ENCODE measurements at places on chromosomes 7 and 10. TPM values are rescaled to one million over a fixed set of nuclear protein-coding genes. Genes with fewer than 3 reads are reported as not detected.

DNA sequence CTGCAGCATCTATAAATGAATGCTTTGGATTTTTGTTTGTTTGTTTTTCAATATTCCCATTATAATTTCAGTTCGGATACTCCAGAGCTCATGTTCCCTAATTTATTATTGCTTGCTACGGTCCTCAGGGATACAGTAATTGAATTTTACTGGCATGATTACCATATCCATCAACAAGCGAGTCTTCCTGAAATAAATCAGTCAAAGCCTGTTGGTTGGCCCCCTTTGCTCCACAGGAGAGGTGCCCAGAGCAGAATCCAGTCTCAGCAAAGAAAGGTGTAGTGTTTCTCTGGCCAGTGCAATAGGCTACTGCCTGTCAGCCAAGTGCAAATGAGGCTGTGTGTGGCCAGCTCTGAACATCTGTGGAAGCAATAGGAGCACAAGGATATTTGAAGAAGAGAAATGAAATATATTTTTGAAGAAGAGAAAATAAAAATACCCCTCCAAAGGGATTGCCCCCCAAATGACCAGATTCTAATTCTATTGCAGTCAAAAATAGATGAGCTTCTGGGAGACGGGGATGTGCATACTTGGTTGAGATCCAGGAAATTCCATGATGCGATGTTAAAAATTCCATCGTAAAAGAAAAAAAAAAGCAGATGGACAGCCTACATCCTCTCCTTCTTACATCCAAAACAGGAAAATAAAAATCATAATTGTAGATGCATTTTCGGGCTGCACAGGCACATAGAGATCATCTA is 18.1 kb downstream of the TRIL start:
- H3K36me3 ChIP-seq = no peaks in the 10 kb centered on the region
- peaks cover 31% of the 10 kb centered on the region for H3K4me1 ChIP-seq
- no peak overlapping the region for H3K4me3 ChIP-seq
- H3K27ac ChIP-seq = no peak overlapping the region
- H3K27me3 ChIP-seq = no peaks in the 10 kb centered on the region

- DNase-seq = no peak
- H3K27me3 ChIP-seq = peaks cover 22% of the 10 kb centered on the region
- no peak overlapping the region for H3K27ac ChIP-seq
- H3K36me3 ChIP-seq = no peaks in the 10 kb centered on the region
- H3K4me3 ChIP-seq = no peak overlapping the region
Measured at GRCh38 chr7:22725585-22725984, 1.4 kb upstream of the IL6 start.

DNA sequence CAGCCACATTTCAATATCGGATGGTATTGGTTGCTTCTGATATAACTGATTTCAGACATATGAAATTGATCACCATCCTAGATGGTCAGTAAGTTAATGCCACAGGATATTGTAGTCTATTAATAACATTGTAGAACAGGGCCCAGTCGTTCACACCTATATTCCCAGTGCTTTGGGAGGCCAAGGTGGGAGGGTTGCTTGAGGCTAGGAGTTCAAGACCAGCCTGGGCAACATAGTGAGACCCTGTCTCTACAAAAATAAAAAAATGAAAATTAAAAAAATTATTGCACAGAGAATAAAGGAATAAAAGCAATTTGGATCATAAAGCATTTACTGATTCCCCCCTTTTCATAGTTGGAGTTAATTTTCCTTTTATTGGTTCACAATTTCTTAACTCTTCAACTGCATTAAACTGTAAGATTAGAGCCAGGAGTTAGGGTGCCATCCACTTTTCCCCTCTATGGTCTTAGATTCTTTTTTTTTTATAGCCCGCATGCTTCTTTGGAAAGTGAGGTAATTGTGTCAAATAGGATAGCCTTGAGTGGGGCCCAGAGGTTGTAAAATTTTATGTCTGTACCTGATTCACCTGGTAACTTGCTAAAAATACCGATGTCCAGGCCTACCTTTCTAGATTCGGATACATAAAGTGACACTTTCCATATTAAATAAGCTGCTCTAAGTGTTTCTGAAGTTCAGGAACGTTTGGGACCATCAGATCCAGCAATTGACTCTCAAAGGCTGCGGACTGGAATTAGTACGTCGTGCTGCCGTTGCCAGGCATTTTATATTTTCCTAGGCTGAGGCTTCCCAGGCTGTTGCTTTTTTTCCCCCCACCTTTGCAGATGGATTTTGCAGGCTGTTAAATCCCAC is 24.7 kb downstream of the ADK start:
- H3K36me3 ChIP-seq = no peaks in the 10 kb centered on the region
- H3K27me3 ChIP-seq = no peaks in the 10 kb centered on the region
- peak overlapping the region; percentile 98 for H3K27ac ChIP-seq
- no peak for DNase-seq
- H3K4me1 ChIP-seq = peaks cover 15% of the 10 kb centered on the region

- no peaks in the 10 kb centered on the region for H3K36me3 ChIP-seq
- H3K4me1 ChIP-seq = no peaks in the 10 kb centered on the region
- no peak overlapping the region for H3K4me3 ChIP-seq
- no peak overlapping the region for H3K27ac ChIP-seq
- DNase-seq = no peak
Measured at GRCh38 chr7:27684491-27684890, 21.8 kb upstream of the HIBADH start.

DNA sequence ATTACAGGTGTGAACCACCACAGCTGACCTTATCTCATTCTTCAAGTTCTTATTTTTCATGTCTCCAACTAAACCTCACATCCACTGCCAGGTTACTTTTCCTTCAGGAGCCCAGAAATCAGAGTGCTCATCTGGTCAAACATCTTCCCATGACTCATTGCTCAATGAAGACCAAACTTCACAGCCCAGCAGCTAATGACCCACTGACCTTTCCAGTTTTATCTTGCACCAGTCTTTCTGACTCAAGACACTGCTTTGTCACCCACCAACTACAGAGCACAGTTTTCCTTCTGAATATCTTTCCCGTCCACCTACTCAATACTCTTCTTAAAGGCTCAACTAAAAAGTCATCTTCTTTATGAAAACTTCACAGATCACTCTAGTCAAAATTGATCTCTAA is 245.1 kb downstream of the CHCHD3 start:
- no peak for DNase-seq
- peak overlapping the region; percentile 41 for H3K27ac ChIP-seq
- H3K36me3 ChIP-seq = peaks cover 13% of the 10 kb centered on the region
- H3K4me1 ChIP-seq = no peaks in the 10 kb centered on the region
- no peaks in the 10 kb centered on the region for H3K27me3 ChIP-seq

DNA sequence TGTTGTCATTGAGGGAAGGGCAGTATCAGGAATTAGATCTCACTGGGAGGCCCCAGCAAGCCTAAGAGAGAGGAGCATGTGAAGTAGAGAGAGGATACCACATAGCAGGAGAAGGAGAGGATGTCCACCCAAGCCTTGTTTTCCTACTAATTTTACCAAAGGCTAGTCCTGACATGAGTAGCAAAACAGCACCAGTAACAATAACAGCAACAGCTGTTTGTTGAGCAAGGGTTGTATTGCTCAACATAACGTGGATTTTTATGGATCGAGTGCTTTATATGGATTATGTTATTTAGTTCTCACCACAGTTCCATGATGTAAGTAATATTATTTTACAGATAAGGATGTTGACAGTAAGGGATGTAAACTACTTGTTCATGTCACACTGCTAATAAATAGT is 135.2 kb upstream of the DLX6 start:
- H3K27me3 ChIP-seq = no peaks in the 10 kb centered on the region
- no peaks in the 10 kb centered on the region for H3K36me3 ChIP-seq
- H3K4me1 ChIP-seq = no peaks in the 10 kb centered on the region
- no peak for DNase-seq

DNA sequence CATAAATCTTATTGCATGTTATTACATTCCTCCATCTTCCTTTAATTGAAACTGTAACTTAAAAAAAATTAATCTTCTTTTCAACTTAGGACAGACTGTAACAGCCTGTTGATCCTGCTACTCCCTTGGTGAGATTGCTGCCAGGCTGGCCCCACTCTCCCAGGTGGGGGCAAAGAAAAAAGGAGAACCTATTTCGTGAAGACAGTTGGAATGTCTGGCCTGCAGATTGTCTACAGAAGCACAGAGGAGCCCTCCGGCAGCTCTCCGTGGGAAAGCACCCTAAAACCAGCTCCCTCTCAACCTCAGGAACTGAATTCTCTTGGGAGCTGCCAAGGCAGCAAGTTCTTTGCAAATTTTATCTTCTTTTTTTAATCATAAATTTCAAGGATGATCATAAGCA is 32.8 kb downstream of the GRB10 start:
- peaks cover 4% of the 10 kb centered on the region for H3K4me1 ChIP-seq
- no peak for DNase-seq
- H3K27me3 ChIP-seq = no peaks in the 10 kb centered on the region
- H3K4me3 ChIP-seq = no peak overlapping the region

GRCh38 chr10:34294137-34294536 is 521.0 kb downstream of the PARD3 start:
- no peak overlapping the region for H3K4me3 ChIP-seq
- H3K27me3 ChIP-seq = no peaks in the 10 kb centered on the region
- H3K36me3 ChIP-seq = peaks cover 7% of the 10 kb centered on the region
- no peak for DNase-seq
- peaks cover 33% of the 10 kb centered on the region for H3K4me1 ChIP-seq

- H3K36me3 ChIP-seq = peaks cover 2% of the 10 kb centered on the region
- peaks cover 7% of the 10 kb centered on the region for H3K4me1 ChIP-seq
- no peaks in the 10 kb centered on the region for H3K27me3 ChIP-seq
- DNase-seq = no peak
- H3K4me3 ChIP-seq = no peak overlapping the region
Measured at GRCh38 chr7:90191648-90192047, 19.9 kb upstream of the STEAP2 start.

- H3K27me3 ChIP-seq = peaks cover 15% of the 10 kb centered on the region
- peaks cover 9% of the 10 kb centered on the region for H3K4me1 ChIP-seq
- no peak for DNase-seq
- H3K27ac ChIP-seq = no peak within 1 kb of the TSS
- H3K36me3 ChIP-seq = no peaks in the 10 kb centered on the region
Measured at GRCh38 chr10:48274636-48275035, at the start of gene FRMPD2. FRMPD2 (minus strand) TSS chr10:48274696; CDS start chr10:48274567, 129 bp downstream.

DNA sequence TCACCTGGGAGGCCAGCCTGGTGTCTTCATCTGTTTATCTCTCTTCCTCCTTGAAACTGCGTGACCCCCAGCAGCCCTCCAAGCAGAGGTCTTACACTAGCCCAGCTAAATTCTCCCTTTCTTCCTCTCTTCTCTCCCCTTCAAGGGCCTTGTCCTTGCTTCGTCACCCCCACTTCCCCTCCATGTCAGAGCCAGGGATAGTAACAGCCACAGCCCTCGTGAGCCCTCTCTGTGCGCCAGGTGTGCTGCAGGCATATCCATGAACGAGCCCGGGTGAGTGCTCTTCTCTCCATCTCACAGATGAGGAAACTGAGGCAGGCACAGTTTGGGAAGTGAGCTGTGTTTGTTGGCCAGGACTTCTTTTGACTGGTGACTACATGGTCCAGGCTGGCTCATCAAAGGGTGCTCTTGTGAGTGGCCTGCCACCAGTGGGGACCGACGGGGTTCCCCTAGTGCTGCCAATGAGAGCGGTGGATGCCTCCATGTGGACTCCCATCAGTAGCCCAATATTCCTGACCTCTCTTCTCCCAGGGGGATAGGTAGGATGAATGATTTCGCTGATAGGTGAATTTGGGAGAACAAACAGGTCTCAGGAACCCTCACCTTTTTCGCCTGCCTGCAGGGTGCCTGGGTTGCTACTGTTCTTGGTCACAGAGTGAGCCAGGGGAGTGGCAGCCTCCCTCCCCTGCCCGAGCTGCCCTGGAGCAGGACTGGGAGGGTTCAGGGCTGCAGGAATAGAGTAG is 38.1 kb downstream of the ADRA2A start:
- H3K4me3 ChIP-seq = no peak overlapping the region
- DNase-seq = no peak
- H3K36me3 ChIP-seq = no peaks in the 10 kb centered on the region
- no peak overlapping the region for H3K27ac ChIP-seq

DNA sequence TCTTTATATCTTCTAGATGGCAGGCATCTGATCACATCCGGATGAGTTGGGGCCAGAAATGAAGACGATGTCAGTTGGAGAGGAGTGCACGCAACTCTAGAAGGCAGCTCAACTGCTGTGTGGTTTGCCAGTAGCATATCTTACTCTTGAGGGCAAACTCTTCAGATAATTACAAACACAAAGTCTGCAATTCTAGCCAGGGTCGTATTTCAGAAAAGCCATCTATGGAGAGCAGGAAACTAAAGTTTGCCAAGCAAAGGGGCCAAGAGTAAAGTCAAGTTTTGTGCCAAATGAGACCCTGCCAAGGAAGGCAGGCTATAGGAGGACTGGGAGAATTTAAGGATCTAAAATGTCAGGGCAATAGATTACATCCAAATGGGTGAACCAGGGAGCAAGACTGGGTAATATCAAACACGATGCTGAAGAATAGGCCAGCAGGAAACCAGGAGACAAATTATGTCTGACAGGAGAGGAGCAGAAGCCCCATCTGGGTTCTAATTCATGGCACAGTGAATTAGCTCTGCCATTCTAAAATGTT is 312.5 kb upstream of the SEMA3C start:
- H3K4me3 ChIP-seq = no peak overlapping the region
- no peaks in the 10 kb centered on the region for H3K4me1 ChIP-seq
- no peaks in the 10 kb centered on the region for H3K27me3 ChIP-seq

DNA sequence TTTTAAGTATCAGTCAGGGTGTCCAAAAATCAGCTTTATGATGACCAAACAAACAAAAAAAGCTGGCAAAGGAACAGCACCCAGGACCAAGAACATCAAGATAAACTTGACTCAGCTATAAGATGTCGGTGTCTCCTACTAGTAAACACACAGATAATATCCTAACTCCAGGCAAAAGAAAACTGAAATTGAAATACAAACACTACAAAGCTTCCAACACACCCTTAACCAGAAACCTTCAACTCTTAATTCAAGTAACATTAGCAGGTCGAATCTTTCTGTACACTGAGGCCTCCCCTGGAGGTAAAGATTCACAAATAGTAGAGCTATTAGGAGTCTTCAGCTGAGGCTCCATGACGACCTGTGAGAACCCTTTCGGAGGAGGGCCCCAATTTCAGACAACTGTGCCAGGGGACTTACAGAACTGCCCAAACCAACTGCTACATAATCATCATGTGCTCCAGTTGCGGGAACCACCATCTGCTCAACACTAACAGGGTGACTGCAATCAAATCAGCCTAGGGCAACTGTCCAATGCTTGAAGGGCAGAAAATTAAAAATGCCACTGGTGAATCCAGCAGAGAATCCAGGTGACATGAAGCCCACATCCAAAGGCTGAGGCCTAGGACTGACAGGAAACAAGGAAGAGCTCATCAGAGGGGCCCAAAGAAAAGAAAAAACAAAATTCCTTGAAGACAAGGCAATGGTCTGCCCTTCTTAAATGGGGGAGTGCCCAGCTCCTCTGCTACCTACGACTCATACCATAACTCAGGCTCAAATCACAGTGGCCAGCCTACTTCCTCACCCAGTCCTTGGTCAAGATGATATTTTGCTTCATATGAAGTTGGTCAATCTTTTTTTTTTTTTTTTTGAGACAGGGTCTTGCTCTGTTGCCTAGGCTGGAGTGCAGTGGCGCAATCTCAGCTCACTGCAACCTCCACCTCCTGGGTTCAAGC is 20.0 kb downstream of the XPNPEP1 start:
- no peak overlapping the region for H3K4me3 ChIP-seq
- peaks cover 33% of the 10 kb centered on the region for H3K36me3 ChIP-seq
- no peak for DNase-seq
- peak overlapping the region; percentile 8 for H3K27ac ChIP-seq
- H3K4me1 ChIP-seq = peaks cover 7% of the 10 kb centered on the region

Gene CRHR2
- not detected for total RNA-seq

Gene MMP21
- total RNA-seq = not detected

Gene GIMAP7
- not detected for total RNA-seq

Gene ASZ1
- total RNA-seq = not detected

Gene ASL
- total RNA-seq = 35.9 TPM

Gene CDHR1
- 0.31 TPM for total RNA-seq

Gene GFRA1
- total RNA-seq = 8.7 TPM

Gene RGS10
- 2.0 TPM for total RNA-seq

Gene HOXA13
- total RNA-seq = not detected

Gene ZP3
- not detected for total RNA-seq

Gene NPY4R2
- total RNA-seq = not detected

Measured in progenitor cell of endocrine pancreas (in vitro differentiated cells).